ENCODE measurements at places on chromosomes 3 and 15. TPM values are rescaled to one million over a fixed set of nuclear protein-coding genes. Genes with fewer than 3 reads are reported as not detected.

The NAALADL2 gene
- total RNA-seq, result 19.2 TPM

The VPS18 gene
- 32.3 TPM for total RNA-seq

The RPUSD2 gene
- total RNA-seq, result 11.9 TPM

The SOX2 gene
- total RNA-seq, result not detected

The LRRIQ4 gene
- total RNA-seq, result not detected

The KBTBD12 gene
- not detected for total RNA-seq

The PROK2 gene
- total RNA-seq, result not detected

- no peak for DNase-seq
Observed at GRCh38 chr3:141450727-141451375, 36.0 kb upstream of the RASA2 start.

- no peak for DNase-seq
Observed at GRCh38 chr3:26350853-26351252, 271.7 kb upstream of the LRRC3B start.

DNA sequence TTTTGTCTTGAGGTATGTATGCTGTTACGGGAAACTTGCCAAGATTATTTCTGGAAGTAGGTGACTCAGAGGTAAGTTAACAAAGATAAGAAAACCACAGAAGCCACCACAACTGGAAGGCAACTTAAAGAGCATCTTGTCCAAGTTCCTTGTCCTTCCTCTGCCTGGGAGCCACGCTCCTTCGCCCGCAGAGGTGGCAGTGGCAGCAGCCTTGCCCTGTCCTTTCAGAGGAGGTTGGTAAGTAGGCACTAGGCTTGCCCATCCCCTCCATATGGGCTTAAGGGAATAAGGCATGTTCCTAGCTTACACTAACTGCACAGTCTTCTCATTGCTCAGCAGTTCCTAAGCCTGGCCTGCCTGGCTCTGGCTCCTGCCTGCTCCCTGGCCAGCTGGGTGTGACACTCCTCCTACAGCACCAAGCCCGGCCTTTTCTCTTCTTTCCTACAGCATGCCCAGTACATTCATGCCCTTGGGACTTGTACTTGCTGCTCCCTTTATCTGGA is 48.0 kb upstream of the RAB6B start:
- peak; percentile 98 for DNase-seq

DNA sequence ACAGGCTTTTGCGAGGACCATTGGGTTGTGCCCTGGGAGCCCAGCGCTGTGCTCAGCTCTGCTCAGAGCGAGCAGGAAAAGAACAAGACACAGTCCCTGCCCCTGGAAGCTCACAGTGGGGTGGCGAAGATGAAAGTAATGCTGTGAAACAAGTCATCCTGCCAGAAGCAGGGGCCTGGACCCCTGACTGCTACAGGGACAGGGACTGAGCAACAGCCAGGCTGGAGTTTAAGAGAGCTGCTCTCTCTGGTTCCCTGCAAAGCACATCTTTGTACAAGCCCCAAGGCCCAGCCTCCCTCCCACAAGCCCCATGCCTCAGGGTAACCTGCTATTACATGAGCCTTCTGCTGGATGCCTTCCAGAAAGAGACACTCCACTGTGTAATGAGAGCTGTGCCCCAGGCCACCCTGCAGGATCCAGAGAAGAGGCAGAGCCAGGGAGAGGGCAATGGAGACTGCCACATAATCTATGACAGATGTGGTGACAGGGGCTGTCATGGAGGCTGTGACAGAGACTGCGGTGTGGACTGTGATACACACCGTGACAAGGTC is 7.1 kb upstream of the HCN4 start:
- DNase-seq, result no peak

GRCh38 chr3:146883288-146883687 is 278.1 kb upstream of the PLSCR5 start:
- no peak for DNase-seq

- DNase-seq, result peak; percentile 45
Observed at GRCh38 chr3:136787349-136787748, 31.6 kb upstream of the SLC35G2 start.

DNA sequence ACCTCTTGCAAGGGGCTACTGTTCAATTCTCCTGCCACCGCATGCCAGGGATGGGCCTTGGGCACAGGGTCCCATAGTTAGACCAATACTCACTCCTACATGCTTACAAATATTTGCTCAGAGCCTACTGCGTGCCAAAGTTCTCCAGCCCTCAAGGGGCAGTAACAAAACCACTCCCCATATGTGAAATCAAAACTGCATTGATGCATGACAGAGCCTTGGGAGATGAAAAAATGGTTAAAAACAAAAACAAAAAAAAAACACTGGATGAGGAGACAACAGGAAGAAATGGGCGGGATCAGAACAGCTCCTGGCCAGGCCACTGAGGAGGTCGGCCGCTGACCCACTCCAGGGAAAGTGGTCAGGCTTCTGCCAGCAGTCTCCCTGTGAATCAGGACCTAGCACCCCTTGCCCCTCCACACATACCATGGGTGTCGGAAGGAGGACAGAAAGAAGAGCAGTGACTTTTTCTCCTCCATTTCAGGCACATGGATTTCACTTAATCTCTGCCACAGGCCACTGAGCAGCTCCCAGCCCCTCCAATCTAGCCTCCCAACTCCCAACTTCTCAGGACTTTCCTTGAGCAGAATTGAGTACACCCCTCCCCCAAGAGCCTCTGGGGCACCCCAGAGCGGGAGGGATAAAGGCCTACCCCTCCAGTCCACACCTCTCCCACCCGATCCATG is 2.8 kb downstream of the PLXNB1 start:
- no peak for DNase-seq

- no peak for DNase-seq
Observed at GRCh38 chr3:3734881-3735280, 64.3 kb upstream of the LRRN1 start.

DNA sequence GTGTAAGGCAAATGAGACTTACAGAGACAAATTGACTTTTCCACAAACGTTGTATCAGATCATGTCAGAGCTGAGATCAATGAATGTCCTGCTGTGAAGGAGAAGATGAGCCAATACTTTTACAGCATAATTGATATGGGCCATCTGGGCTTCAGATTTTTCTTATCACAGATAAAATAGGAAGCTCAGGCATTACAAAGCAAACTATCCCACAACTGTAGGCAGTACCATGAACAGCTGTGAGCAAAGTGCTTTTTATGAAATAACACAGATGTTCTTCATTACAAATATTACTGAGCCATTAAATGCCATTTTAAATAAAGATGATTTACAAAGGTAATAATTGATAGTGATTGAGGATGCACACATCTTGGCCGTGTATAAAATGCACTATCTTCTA is 852.3 kb downstream of the OTOL1 start:
- no peak for DNase-seq

- DNase-seq, result peak; percentile 78
Observed at GRCh38 chr3:8607234-8608040, 37.2 kb downstream of the SSUH2 start.

- DNase-seq, result peak; percentile 47
Observed at GRCh38 chr15:60096157-60096556, 92.0 kb downstream of the FOXB1 start.

- DNase-seq, result no peak
Observed at GRCh38 chr3:152202976-152203626, 65.6 kb upstream of the MBNL1 start.

DNA sequence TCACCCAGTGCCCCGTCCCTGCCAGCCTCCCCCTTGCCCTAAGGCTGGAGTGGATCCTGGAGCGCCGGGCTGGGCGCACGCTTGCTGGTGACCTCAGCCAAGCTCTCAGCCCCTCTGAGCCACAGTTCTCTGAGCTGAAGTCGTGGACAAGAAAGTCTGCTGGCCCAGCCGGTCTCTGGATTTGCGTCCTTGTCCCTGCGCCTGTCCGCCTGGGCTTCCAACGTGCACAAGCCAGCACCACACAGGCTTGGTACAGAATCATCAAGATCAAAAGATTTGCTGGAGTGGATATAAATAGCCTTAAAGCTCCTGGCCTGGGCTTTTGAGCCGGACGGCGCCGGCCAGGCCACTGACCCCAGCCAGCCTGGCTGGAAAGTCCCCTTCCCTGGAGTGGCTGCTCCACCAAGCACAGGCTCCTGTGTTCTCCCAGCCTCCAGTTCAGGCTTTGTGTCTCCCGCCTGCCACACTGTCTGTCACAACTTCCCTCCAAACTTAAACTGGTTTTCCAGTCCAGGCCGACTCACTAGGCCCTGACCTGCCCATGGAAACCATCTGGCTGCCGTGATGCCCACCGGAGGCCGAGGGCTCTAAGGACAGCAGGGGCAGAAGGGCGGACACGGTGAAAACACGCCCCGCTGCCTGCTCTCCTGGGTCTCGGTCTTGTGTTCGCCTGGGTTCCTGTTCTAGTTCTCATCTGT is 156.2 kb downstream of the NUP210 start:
- DNase-seq, result no peak

DNA sequence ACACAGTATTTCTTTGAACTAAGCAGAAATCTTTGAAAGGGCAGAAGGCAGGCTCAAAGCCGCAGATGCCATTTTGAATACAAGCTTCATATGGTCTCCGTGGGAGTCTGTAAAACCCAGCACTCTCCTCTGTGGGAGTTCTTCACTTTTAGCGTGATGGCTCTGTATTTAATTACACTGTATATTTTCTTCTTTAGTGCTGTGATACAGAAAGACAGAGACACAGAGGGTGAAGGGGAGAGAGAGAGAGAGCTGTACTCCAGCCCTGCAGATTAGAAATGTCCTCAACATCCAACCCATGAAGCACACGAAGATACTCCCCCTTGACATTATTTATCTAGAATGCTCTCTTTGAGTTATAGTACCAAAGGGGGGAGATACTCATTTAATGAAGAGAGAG is 752.6 kb upstream of the NR2F2 start:
- DNase-seq, result no peak

DNA sequence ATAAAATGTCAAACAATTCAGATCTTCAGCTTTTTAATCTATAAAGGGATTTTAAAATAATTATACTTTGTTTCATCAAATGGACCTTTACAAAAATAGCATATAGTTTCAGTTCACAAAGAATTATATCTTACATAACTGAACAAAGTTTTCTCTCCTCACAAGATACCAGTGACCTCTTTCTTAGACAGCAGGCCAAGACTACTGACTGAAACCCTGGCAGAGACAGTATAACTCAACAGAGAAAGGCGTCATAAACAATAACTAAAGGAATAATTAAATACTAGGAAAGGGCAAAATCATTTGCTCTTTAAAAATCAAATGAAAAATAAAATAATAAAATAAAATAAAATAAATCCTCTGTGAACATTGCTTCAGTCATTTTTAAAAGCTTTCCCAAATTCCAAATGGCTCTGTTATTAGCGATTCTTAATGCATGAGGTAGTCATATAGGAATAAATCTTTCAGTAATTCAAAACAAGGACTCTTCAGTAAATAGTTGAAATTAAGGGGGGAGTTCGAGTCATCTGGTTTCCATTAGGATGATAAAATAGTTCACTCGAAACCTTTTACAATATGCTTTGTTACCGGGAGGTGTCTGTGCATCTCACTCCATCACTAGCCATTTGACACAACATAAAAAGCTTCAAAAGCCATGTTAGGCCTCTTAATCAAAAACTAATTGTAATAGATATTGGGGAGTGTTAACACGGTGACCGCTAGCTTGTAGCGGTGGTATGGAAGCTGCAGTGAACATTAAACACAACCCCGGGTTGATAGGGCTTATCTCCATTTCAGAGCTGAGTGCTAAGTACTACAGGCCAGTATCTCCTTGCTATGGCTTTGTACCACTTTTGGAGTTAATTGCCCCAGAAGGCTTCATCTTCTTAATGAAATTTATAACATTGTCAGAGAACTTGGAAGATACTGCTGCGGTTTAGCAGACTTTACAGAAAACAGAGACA is 142.9 kb upstream of the NR2F2 start:
- no peak for DNase-seq

DNA sequence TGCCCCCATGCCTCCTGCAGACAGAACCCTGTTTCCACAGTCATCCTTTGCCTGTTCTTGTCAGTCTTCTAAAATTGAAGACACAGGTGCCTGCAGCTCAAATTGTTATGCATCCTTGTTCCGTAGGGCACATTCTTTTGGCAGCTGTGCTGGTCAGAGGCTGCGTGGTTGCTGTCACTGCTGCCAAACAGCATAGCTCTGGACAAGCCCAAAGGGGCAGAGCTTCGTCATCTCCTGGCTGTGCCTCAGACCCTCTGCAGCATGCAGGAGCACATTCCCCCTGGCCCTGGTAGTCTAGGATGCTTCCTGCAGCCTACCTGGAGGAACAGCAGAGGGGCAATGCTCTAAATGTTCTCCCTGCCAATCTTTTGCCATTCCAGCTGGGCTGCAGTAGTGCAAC is 2.1 kb upstream of the FBXL22 start:
- DNase-seq, result no peak

DNA sequence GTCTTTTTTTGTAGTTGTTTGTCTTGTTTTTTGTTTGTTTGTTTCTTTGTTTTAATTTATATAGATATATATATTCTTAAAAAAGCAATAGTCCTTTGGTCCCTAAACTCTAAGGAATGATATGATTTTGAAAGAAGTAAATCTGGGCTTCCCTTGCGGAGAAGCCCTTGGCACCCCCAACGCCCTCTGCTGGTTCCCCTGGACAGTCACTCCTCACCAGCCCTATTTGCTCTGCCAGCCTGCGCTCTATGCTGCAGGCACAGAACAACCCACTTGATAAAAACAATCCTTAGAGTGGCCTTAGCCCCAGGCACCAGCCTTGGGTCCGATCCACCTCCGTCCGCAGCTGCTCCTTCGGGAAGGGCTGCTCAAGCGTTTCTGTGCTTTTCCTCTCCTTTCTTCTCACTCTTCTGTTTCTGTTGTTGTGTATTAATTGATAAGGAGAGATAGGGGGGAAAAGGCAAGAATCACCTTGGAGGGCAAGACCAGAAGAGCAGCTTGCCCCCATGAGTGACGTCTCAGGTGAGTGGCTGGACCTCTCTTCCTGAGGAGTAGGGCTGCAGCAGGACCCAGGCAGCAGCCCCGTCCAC is 13.7 kb upstream of the PARP6 start:
- peak; percentile 14 for DNase-seq

GRCh38 chr3:193342551-193342950 is 36.0 kb downstream of the ATP13A5 start:
- no peak for DNase-seq

DNA sequence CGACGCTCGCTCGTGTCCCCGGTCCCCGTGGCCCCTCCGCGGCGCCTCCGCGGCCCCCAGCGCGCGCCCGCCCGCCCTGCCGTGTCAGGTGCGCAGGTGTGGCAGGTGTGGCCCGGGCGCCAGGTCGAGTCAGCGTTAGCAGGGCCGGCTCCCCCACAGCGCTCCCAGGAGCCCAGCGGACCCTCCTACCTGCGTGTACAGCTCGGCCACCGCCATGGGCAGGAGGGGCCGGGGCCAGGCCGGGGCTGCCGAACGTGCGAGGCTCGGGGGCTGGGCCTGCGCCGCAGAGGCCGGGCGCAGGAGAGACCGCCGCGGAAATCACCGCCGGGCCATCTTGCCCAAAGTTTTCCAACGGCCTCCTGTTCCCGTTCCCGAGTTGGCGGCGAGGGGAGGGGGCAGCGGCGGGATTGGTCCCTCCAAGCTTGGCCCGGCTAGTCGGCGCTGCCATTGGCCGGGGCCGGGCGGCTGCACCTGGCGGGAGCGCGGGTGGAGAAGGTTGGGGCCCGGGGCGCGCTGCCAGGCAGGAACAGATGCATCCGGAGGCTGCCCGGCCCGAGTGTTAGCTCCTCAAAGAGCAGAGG is at the start of gene MYO5C:
MYO5C (minus strand) TSS at position 384 of the 581 bp plus-strand sequence; CDS start at position 216, 168 bp downstream.
- DNase-seq, result no peak

Measured in IMR-90 (cell line).